ENCODE measurements at places on chromosomes 2 and 18.

DNA sequence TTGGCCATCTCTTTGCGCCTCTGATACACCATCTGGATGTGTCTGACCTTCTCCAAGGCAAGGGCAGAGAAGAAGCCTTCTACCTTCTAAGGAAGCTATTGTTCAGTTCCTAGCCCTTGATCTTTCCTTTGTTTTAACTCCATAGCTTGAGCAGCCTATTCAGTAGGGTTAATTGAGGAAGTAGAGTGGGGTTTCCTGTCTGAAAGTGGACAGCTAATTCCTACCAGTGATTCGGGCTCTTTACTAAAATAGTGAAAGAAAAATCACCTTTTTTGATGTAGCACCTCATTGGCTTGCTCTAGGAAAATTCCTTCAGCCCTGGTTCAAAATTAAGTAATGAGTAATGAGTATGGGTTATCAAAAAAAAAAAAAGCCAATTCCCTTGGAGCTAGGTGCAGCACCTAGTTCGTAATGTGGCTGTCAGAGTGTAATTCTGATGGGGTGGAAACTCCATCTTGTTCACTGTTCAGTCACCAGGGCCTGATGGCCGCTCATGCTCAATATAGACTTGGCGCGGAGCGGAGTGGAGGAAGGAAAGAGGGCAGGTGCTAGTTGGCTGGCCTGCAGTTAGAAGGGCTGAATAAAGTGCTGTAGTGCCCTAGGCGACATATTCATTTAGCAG is 2.9 kb upstream of the MGAT5 start:
- DNase-seq = no peak

GRCh38 chr2:108454440-108454839 is 5.4 kb downstream of the GCC2 start:
- no peak for DNase-seq

GRCh38 chr18:50286391-50287027 is 983 bp downstream of the CXXC1 start:
- DNase-seq = no peak

DNA sequence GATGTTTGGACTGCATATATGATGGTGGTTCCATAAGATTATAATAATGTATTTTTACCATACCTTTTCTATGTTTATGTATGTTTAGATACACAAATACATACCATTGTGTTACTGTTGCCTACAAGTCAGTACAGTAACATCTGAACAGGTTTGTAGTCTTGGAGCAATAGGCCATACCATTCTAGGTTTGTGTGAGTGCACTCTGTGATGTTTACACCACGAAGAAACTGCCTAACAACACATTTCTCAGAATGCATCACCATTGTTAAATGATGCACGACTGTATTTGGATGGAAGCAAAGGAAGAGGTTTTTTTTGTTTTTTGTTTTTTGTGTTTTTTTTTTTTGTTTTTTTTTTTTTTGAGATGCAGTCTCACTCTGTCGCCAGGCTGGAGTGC is 9.5 kb downstream of the DUSP19 start:
- DNase-seq = no peak

GRCh38 chr2:100321179-100321865 is 979 bp downstream of the LONRF2 start:
- DNase-seq = no peak

DNA sequence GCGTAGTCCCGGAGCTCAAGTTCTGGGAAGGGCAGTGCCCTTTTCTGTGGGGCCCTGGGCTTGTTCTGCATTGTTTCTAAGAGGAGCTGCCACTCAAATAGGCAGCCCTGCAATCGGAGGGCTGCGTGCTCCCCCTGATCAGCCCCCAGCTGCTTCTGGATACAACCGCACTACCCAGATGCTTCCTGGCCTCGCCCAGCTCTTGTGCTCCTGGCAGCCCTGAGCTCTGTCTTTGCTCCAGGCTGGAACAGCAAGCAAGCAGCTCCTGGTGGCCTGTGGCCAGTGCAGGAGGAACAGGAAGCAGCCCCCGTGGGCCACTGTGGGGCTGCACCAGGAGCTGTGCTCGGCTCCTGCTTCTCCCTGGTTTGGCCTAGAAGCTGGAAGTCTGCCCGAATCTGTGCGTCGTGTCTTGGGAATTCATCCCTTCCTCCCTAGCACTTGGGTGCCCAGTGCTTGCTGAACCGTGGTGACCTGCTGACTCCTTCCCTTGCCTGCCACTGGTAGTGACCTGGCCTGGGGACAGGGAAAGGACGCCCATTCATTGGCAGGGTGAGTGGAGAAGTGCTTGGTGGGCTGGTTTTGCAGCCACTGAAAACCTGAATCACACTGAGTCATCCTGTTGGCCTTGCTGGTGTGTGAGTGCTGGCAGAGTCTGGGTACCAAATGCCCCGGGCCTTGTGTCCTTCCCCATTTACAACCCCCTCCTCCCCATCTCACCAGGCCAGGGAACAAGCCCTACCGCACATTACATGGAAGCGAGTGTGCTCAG is 27.3 kb upstream of the NTSR2 start:
- DNase-seq = no peak

- peak; percentile 35 for DNase-seq
Measured at GRCh38 chr2:113178891-113179290, 5.1 kb downstream of the PSD4 start.

GRCh38 chr18:31736630-31737029 is 24.1 kb downstream of the SLC25A52 start:
- no peak for DNase-seq

DNA sequence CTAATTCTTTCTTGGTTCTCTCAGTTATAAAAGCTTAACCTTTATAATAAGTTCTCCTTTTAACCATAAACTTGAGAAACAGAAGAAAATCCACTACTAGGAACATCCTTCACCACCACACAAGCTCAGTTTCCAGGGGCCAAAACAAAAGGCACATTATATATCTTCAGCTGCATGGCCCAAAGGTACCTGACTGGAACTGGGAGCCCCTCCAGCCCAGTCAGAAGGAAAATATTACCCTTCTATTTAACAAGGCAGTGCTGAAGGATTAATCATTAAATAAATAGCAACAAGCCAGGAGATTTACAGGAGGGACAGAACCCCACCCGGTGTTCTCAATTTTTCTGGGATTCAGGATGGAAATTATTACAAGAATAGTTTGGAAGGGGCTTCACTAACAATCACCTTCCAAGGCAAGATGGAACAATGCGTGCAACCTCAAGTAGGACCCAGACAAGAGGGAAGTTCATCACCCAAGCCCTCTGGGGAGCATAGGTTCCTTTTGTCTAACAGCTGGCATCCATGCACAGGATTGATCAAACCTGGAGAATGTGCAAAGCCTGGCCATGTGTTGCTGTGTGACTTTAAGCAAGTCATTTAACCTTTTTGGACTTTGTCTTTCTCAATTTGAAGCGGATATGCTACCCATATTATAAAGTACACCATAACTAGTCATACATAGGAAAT is 159.6 kb upstream of the SETBP1 start:
- no peak for DNase-seq

DNA sequence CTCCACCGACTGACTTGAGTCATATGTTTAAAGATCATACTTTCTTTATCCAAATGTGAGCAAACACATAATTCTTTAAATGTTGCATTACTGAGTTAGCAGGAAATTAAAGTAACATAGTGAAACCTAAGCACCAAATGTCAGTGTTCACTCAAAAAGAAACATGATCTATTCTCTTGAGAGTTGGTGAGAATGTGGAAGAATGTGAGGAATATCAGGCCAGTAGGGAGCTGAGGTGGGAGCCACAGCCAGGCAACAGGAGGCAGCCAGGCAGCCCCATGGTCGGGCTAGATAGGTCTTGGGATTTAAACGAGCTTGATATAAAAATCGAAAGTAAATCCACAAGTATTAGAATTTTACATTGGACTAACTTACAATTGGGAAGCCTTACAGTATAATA is 198.1 kb upstream of the SH3BP4 start:
- no peak for DNase-seq

GRCh38 chr2:10810202-10811161 is 2.1 kb downstream of the PDIA6 start:
- no peak for DNase-seq

DNA sequence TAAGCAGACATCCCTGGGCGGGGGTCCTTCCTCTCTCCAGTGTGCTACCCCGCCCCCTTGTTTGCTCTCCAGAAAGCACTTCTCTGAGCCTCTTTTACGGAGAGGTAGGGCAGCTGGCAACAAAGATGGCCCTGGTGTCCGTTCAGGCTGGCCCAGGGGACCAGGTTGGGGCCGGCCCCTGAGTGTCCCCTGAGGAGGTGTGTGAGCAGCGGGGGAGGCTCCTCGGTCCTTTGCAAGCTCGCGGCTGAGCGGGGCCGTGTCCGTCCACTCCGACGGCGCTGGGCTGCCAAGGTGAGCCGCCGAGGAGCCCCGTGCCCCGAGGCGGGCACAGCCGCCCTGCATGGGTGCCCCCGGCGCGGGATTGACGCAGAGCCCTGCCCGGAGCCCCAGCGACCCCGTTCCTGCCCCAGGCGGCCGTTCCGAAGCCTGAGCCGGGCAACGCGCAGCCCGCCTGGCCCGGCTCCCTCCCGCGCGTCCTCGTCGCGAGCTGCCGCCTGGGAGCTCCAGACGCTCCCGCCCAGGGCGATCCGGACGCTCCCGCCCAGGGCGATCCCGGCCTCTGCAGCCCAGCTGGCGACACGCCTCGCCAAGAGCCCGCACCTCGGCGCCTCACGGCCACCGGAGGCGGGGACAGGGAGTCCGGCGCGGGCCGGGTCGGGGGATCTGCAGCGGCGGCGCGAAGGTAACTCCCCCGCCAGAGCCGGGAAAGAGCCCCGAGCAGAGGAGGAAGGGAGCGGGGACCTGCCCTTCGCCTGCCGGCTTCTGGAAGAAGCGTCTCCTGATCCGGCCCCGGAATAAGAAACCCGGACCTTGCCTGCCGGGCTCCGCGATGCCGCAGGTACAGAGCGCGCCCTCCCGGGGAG is at the start of gene PROKR1:
Gene PROKR1 (plus strand): TSS at position 569 of the 863 bp plus-strand sequence. CDS start 2,243 bp downstream, outside the sequence.
- DNase-seq = no peak

DNA sequence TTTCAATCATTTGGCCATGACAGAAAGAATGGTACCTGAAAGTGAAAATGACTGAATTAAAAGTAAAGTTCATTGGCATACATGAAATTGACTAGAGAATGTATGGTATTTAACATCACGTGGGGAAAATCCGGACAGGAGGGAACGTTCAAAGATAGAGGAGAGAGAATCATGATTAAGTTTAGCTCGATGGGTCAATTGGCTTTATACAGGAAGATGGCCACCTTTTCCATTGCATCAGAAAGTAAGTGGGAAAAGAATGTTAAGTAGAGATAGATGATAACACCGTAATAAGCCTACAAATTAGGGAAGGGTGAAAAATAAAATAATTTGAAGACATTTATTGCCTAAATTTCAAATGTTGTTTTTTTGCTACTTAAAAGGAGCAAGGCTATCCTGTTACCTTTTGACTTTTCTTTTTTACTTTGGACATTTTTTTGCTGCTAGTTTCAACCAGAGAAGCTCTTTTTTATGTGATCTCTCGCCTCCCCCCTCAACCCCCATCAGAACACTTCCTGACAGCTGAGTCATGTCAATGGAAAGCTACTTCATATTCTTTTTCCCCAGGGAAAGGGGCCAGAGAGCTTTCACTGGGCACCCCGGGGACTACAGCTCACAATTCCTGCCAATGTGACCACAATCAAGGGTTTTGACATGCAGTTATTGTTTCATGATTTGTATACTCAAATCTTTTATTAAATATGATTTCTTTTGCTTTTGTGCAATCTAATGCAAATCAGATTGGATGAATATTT is 767 bp upstream of the CCDC102B start:
- no peak for DNase-seq

DNA sequence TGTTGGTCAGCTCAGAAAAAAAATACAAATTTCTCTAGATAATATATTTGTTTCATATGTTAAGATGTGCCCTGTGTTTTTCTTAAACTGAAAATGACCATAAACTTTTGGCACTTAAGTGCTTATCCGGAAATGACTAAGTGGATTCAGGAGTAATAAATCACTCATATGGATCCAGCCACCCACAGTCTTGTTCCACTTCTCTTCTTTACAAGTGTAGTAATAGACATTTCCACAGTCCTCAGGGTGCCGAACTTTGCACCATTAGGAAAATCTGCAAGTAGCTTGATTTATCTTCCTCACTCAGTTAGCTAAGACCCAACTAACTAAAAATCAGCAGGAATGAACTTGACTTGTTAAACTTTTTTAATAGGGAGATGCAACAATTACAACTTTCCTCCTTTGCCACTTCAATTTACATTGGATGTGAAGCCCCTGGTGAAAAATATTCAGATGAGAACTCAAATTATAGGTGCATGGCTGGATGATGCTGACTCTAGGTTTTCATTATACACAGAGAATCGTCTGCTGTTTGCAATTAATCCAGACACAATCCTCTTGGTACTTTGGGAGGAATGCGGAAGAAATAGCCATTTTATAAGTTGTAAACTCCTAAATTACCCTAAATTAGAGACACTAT is 322.5 kb downstream of the ARHGAP15 start:
- DNase-seq = no peak

DNA sequence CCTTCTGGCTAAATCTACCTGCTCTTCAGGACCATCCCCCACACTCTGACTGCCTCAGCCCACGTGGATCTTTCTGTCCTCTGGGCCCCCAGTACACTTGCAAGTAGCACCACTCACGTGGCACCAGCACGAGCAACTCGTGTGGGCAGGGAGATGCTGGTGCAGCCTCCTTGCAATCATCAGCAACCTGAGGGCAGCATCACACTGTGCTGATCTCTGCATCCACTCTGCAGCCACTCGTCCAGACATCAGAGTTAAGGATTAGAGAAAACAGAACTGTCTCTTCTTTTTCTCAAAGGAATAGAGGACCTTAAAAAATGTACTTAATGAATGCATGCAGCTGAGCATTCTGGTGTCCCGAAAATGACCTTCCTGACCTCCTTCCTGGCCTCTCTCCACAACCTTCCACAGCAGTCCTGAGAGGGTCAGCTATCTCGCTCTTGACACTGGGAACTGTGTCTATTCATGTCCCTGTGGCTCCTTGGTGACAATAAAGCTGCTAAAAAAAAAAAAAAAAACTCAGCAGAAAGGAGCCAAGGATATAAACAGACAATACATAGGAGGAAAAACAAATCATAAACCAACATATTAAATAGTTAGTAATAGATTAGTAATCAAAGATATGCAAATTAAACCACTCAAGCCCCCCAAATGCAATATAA is 145.9 kb downstream of the ZBTB7C start:
- DNase-seq = no peak

- peak; percentile 39 for DNase-seq
Measured at GRCh38 chr2:160492401-160493226, 993 bp downstream of the RBMS1 start.

DNA sequence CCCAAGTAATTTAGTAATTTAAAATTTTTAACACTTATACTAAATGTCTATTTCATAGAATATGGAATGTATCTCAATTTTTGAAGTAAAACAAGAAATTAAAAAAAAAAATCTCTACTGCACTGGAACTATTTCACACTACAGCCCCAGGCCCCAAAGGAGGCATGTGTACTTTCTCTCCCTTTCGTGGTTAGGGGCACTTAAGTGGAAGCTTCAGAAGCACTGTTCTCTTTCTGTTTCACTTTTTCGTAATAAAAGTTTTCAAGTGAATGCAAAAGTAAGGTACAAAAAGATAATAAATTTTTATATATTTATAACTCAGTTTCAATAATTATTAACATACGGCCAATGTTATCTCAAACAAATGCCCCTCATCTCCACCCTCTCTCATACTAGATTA is 123.8 kb upstream of the STON1 start:
- no peak for DNase-seq

GRCh38 chr18:36152781-36153180 is 23.1 kb downstream of the ELP2 start:
- no peak for DNase-seq

GRCh38 chr2:100274076-100274475 is 48.2 kb downstream of the LONRF2 start:
- no peak for DNase-seq

- DNase-seq = no peak
Measured at GRCh38 chr18:39149211-39149806, 1583.7 kb upstream of the CELF4 start.
